ENCODE measurements at places on chromosomes 11 and 22.
A peak's percentile ranks its signal among the peaks of the same experiment; 100 is the strongest.

GRCh38 chr11:61923166-61924063, 6.0 kb upstream of the RAB3IL1 start:
- no peak for DNase-seq

DNA sequence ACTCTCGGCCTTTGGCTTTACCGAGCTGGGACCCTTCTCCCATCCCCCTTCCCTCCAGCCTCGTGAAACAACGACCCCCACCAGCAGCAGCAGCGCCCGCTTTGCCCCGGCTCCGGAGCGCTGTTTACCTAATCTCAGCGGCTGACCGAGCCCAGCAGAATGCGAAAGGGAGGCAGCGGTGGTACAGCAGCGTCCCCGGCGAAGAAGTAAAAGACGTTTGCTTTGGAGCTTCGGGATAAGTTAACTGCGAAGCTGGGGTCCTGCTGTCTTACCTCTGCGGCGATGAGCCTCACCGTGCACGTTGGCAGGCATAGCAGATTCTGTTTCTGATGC, 2.0 kb upstream of the LARGE1 start:
- DNase-seq, result peak; percentile 5

GRCh38 chr11:86369668-86370067, 5.0 kb upstream of the CCDC81 start:
- DNase-seq, result no peak

GRCh38 chr11:494761-495536, 12.1 kb downstream of the RNH1 start:
- DNase-seq, result no peak

GRCh38 chr11:75276186-75276585, 35.6 kb downstream of the TPBGL start:
- no peak for DNase-seq

All from activated naive CD8-positive, alpha-beta T cell treated with anti-CD3 and anti-CD28 coated beads, Interleukin-2, amount 50 U/mL, for 24 hours (primary cell).